AML-193 (cell line): ENCODE measurements at places on chromosomes 2 and 18.

DNA sequence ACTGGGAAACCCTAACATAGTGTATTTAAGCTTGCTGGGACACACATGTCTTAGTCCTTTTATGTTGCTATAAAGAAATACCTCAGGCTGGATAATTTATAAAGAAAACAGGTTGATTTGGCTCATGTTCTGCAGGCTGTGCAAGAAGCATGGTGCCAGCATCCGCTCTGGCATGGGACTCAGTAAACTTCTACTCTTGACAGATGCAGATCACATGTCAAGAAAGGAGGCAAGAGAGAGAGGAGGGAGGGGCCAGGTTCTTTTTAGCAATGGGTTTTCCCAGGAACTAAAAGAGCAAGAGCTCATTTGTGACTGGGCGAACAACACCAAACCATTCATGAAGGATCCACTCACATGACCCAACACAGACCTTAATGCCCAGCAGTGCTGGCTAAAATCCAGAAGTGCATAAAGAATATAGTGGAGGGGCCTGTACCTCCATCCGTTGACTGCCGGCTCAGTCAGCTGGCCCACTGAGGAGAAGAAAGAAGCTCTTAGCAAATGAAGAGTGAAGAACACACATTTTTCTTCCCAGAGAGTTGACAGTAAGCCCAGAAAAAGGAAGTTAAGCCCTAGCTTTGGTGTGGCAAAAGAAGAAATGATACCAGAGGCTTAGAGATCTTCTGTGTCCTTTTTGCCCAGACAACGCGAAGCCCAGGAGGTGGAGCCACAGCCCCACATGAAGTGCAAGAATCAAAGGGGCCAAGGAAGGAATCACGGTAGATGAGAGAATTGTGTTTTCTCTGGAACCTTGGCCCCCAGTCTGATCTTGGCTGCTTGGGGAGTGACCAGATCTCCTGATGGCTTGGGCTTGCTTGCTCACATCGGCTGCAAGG is 183.5 kb upstream of the FAM98A start:
- no peak for DNase-seq

- no peak for DNase-seq
Measured at GRCh38 chr2:227507963-227508362, 36.0 kb downstream of the AGFG1 start.

DNA sequence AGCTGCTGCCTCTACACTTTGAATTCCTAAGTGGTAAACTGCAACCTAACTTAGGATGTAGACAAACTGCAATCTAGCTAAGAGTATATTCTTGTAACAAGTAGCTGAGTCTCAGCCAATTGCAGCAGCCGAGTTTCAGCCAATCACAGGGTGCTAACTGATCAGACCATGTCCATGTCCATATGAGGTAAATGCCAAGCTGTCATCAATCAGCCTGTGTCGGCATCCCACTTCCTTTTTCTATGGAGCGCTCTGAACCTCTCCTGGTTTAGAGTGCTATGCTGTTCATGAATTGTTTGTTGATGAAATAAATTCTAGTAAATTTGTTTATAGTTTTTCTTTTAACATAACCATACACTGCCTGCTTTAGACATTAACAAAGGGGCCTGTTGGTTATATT is 408.8 kb downstream of the NBAS start:
- DNase-seq = no peak

DNA sequence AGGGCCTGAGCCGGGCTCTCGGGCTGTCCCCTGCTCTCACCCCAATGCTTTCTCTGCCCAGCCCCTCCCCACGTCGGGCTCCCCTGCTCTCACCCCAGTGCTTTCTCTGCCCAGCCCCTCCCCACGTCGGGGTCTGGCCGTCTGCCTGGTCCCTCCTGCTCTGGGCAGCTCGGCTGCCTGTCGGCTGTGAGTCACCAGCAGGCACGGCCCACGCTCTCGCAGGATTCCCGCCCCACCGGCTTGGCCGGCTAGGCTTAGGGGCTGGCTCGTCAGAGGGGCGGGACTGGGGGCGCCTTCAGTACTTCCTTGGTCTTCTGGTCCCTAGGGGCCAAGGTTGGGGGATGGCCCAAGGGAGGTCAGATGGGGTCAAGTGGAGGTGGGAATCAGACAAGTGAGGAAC is 3.3 kb downstream of the BOK start:
- DNase-seq = no peak

GRCh38 chr2:26597197-26597596 is 44.0 kb downstream of the CIB4 start:
- no peak for DNase-seq

DNA sequence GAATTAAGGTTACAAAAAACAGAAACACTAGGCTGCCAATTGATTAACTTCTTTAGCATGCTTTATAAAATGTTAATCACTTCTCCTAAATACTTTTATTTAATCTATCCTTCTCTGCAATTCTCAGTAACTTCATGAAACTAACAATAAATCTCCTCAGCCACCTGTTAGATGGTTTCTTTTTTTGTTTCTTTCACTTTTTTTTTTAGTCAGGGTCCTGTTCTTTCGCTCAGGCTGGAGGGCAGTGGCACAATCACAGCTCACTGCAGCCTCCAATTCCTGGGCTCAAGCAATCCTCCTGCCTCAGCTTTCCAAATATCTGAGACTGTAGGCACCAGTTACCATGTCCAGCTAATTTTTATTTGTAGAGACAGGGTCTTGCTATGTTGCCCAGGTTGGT is 213.4 kb upstream of the STK17B start:
- DNase-seq = no peak

DNA sequence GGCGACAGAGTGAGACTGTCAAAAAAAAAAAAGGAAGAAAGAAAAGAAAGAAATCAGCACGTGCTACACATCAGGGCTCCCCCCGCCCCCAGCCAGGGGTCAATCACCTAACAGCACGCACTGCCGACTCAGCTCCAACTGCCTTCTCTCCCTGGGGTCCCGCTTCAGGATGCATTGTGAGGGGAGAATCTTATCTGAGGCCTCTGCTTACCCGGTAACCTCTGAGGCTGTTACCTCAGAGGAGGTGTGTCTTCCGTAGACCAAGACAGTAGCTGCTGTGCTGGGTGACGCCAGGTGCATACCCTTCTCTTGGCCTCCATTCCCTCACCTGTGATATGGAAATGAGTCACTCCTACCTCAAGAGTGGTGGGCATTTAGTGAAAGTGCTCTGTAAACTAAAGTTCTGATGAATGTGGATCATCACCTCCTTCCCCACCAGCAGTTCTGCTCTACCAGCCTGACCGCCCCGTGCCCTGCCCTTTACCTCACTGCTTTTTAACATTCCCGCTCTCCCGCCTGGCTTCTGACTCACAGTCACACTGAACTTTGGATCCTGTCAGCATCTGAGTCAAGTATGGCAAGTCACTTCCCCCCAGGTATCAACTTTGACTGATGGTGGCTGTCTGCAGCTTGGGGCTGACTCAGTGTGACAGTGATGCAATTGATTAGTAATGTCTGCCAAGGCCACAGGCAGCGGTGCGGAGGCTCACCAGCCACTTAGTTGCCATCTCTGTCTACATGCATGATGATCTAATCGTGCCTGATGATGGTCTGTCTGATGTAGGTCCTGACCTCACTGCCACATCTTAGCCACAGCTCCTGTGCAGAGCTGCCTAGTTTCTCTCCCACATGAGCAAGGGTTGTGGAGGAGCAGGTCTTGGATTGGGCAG is 20.1 kb downstream of the ARID5A start:
- DNase-seq = no peak

- peak; percentile 23 for DNase-seq
Measured at GRCh38 chr18:74351354-74351753, 35.7 kb downstream of the C18orf63 start.

DNA sequence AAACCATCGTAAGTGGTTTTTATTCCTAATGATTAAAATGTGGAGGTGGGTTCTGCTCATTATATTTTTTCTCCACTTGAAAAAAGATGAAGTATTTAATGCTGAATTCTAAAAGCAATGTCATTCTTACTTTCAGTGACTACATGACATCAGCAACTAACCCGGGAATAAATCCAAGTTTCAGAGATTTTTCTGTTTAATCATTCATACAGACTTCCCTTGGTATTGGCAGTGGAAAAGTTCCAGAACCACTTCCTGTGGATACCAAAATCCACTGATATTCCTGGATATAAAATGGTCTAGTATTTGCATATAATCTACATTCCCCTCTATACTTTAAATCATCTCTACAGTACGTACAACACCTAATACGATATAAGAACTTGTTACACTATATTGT is 128.6 kb downstream of the ZNF532 start:
- no peak for DNase-seq

DNA sequence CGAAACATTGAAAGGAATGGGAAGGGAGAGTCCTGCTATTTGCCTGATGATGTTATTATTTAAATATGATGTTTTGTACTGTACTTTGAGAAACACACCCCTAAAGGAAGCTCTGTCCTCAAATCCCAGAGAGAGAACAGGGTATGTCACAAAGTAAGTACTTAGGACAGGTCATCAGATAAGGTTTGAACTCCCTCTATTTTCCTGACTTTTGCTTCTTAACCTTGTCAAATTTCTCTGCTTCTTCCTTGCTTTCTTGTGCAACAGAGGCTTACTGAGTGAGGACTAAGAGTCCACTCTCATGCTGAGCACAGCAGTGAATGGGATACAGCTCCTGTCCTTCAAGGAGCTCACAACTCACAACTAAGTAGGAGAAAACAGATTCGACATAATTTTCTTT is 3.7 kb downstream of the DGUOK start:
- no peak for DNase-seq

GRCh38 chr2:215929602-215930335 is 83.6 kb downstream of the MREG start:
- DNase-seq = no peak

GRCh38 chr2:159133797-159134196 is 152.7 kb downstream of the WDSUB1 start:
- DNase-seq = peak; percentile 10

DNA sequence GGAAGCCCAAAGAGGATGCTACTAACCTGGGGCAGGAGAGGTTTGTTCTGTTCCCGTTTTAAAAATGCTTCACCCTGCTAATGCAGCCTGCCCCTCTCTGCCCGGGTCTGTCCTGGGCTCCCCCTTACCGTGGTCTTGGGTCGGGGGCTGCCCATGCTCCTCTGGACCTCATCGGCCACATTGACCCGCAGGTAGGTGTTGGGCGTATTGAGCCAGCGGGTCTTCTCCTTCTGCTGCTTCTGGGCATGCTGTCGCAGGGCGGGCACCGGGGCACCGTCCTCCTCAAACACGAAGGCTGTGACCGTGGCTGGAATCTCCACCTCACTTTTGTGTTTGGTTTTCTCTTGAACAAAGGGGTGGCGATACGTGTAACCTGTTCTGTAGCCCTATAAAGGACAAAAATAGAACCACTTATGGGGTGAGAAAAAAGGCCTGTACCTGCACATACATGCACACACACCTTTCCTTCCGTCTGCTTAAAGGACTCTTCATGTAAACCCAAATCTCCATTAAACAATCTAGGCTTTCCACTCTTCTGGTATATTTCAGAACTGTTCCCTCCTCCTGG is 89.3 kb downstream of the ADD2 start:
- no peak for DNase-seq

DNA sequence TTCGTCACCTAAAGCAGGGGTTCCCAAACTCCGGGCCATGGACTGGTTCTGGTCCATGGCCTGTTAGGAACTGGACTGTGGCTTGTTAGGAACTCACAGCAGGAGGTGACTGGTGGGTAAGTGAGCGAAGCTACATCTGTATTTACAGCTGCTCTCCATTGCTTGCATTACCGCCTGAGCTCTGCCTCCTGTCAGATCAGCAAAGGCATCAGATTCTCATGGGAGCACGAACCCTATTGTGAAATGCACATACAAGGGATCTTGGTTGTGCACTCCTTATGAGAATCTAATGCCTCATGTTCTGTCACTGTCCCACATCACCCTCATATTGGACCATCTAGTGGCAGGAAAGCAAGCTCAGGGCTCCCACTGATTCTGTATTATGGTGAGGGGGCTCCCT is 217.0 kb downstream of the ZFP36L2 start:
- no peak for DNase-seq

DNA sequence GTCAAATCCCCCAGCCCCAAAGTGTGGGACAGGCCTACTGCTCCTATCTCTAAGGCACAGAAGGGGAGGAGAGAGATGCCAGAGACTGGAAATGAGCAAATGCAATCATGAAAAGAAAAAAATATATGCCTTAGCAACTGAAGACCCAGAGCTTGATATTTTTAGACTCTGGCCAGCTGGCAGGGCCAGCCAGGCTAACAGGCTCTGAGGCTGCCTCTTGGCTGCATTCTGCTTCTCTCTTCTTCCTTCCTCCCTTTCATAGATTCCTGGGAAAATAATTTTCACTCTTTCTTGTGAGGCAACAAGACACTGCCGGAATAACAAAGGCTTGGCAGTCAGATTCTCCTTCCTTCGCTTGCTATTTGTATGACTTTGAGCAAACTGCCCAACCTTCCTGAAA is 209.1 kb downstream of the RAD51AP2 start:
- no peak for DNase-seq

DNA sequence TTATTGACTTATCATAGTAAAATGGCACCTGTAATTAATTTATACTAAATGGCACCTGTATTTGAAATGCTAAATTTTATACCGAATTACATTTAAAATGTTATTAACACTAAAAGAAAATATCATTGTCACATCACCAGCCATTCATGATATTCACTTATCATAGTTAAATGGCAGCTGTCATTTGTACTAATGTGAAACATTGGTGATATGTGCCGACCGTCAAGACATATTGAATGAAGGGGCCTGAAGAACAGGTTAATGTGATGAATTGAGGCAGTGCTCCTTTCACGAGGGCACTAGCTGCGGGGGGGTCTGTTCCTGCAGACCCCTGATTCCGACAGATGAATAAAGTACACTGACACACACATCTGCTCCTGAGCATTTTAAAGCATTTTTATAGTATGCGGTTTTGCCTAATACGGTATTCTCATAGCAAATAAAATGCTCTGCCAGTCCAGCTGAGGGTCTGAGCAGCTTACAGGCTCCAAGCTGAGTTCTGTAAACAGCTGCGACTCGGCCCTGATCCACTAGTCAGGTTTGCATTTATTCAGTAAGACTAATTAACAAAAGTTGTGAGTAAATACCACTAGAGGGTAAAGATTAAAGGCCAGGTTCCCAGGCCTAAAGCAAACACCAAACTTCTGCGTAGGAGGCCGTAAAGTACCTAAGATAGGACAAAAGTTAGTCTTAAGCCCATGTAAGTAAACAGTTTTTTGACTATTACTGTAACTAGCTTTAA is 593.4 kb upstream of the NETO1 start:
- no peak for DNase-seq

DNA sequence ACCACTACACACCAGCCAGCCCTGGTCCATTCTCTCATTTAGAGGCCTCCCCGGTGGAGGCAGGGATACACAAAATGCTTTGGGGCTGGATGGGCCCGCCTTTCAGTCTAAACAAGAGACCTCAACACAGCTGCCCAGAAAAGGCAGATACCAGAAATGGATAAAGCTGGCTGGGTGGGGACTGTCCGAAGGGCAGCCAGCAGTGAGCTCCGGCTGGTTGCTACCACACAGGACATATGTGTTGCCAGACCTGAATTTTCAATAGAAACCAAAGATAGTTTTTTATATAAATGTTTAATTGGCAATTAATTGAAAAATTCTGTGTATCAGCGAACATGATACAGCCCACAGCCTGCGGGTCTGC is 1.4 kb downstream of the GPBAR1 start:
- no peak for DNase-seq

- DNase-seq = no peak
Measured at GRCh38 chr2:37698931-37699481, 27.6 kb upstream of the CDC42EP3 start.
